DMS53 (cell line): ENCODE measurements at places on chromosomes 12 and 14.

DNA sequence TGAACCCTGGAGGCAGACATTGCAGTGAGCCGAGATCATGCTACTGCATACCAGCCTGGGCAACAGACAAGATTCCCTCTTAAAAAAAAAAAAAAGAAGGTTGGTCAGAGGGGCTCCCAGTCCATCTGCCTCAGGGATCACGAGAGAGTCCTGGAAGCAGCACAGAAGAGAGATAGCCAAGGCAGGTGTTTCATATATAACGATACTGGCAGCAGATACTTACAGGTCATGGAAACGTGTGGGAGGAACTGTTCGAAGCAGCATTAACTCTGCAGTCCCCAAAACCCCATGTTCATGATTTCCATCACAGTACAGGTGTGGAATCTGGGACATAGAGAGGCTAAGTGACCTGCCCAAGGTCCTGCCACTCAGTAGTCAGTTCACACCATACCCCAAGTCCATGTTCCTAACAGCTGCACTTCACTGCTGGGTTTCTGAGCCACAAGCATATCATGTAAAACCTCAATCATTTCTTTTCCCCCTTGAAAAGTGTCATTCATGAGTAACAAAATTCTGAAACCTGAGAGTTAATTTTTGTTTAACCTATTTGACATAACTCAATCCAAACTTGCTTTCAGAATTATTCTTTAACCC, 16.7 kb downstream of the CDK2AP1 start:
- no peak for DNase-seq

GRCh38 chr14:41604721-41605531, 1.8 kb upstream of the LRFN5 start:
- peak; percentile 90 for DNase-seq

- DNase-seq: peak; percentile 22
These were observed 187.5 kb upstream of the EEA1 start for GRCh38 chr12:93116632-93117031.

GRCh38 chr12:18562531-18562930, 175.3 kb downstream of the PLCZ1 start:
- no peak for DNase-seq

- no peak for DNase-seq
These were observed 7.8 kb downstream of the ATN1 start for GRCh38 chr12:6935371-6936193.

DNA sequence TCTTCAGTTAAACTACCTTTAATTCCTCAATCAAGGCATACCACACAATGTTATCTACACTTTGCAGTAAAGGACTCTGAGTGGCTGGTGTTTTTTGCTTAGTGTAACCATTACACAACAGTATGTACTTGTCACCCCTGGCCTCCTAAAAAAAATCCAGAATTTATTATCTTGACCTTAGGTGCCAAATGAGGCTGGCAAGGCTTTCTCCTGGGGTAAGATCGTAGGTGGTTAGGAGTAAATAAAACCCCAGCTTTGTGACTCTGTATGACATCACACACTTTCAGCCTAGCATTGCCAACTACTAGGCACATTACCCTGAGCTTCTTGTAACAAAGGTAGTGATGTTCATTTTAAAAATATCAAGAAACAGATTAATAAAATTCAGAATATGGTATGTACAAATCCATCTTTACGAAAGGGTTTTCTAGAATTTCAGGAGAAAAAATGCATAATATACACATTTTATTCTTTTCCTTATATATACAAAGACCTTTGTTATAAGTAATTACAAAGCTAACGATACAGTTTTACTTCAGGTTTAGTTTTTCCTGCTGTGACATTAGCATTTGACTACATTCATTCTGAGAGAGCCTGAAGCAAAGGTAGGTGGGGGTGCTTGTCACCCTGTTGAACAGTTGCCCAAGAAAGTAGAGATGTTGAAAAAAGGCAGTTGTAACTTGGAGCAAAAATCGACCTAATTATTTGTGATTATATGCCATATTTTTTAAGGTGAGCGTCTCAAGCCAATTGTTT, 13.5 kb downstream of the TCL1A start:
- no peak for DNase-seq

DNA sequence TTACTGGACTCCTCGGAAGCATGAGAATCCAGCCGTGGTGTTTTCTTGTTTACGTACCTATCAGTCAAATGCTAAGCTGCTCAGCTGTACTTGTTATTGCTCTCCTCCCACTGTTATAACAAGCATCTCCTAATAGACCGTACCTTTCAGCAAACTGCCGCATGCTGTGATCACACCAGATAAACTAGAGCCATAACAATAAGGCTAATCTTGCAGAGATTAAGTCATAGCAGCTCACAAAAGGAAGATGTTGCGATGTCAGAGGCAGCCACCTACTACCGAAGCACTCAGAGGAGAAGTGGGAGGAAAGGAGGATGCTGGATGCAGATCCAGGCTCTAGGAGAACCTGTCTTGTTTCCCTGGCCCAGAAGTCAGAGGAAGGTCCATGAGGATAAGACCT, 196.0 kb downstream of the GALC start:
- no peak for DNase-seq

DNA sequence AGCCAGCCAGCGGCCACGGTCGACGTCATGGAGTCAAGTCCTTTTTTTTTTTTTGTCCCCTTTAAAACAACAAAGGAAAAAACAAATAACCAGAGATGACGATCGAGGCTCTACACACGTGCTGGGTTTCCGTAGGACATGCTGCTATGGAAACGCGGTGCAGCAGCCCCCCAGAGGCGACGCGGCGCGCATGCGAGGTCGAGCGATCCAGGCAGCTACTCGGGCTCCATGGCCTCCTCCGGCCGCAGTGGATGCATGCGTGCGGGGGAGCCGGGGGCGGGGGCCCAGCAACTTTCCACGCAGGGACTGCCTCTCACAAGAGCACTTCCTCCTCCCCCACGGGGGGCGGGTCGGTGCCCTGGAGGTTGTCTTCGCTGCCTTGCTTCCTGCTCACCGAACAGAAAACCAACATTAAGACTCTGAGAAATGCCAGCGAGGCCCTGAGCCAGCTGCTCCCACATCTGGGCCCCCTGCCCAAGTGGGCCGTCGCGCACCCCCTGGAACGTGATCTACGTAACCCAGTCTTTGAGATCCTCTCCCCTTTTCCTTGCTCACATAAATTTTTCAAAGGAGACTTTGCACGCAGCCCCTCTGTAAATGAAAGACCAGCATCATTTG, 30.7 kb downstream of the P2RX4 start:
- peak; percentile 30 for DNase-seq
